ENCODE measurements at places on chromosomes 12 and 14.
A peak's percentile ranks its signal among the peaks of the same experiment; 100 is the strongest.

DNA sequence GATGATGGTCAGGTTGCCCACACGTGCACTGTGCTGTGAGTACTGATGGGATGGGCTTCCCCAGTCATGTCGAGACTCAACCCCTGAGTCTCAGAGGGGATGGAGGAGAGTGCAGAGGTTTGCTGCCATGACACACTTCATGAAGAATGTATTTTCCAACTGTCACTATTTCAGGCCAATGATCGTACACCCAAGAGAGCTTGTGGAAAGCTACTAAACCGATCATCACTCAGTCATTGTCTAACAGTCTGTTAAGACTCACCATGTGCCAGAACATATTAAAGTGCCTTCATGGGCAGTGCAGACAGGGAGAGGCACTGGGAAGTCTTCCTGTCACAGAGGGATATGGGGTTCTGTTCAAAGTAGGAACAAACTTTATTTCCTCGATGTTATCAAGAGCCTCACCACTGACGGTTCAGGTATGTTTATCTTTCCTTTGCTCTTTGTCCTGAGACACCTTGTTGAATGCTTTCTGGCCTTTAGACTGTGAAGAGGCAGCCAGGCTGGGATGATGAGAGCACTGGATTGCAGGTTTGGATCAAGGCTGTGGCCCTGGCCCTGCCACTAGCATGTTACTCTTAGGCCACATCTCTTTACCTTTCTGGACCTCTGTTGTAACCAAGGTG lies 41.6 kb upstream of the NTF3 start:
- DNase-seq, result no peak

GRCh38 chr14:76985540-76986230 lies 42.8 kb downstream of the IRF2BPL start:
- DNase-seq, result no peak

DNA sequence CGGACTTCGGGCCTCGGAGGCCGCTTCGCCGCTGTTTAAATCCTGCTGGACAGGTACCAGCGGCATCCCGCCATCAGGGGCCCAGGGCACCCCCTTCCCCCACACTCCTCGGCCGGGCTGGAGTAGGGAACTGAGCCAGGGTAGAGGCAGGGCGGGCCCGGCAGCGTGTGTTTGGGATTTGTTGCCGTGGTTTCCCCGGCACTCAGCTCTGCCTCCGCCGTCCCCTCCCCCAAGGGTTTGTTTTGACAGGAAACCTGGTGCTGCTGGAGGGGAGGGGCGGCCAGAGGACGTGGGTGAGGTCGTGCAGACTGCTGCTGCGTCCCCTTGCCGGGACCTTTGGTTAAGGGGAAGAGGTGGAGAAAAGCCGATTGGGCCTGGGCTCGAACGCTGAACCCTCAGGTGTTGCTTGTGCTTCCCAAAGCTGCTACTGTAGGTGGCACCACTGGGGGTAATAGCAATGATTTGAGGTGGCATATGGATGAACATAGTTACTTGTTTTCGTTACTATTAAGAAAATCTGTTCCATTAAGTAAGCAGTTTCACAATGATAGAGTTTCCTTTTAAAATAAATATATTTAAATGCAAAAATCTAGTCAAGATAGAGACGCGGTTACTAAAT lies 778 bp downstream of the TCP11L2 start:
- peak; percentile 90 for DNase-seq

GRCh38 chr12:111024205-111024801 lies 103.9 kb upstream of the MYL2 start:
- peak; percentile 84 for DNase-seq

- DNase-seq, result no peak
These were observed 17.4 kb upstream of the RNASE12 start for GRCh38 chr14:20608383-20609110.

DNA sequence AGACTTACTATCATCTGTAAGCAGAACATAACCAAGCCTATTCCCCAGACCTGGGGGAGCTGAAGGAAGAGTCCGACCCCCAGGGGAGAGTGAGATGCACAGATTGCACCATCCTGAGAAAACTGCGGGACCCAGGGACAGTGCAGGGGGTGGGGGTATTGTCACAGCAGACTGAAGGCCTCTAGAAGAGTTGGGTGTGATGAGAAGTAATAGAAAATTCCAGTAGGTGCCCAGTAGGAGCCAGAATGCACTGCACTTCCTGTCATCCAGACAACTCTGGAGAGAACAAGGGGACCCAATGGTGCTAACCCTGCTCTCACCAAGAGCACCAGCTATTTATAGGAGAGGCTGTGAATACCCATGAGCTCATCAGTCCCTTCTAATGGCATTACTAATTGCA lies 190.1 kb downstream of the BCL11B start:
- DNase-seq, result peak; percentile 2

DNA sequence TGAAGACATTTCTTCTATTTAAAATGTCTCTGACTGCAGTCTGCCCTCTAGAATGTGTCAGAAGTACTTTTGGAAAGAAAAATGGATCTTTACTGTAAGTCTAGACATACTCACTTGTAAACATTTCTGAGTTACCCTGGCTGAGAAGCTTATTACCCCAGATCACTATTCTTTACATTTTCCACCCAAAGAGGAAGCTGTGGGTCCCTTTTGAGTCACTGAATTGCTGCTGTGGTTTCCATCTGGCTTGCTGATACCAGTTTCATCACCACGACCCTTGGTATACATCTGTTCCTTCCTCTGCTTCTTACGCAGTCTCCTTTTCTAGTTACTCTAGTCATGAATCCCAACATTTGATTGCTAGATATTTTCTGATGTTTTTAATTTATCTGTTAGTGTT lies 20.2 kb upstream of the CLEC4D start:
- no peak for DNase-seq

DNA sequence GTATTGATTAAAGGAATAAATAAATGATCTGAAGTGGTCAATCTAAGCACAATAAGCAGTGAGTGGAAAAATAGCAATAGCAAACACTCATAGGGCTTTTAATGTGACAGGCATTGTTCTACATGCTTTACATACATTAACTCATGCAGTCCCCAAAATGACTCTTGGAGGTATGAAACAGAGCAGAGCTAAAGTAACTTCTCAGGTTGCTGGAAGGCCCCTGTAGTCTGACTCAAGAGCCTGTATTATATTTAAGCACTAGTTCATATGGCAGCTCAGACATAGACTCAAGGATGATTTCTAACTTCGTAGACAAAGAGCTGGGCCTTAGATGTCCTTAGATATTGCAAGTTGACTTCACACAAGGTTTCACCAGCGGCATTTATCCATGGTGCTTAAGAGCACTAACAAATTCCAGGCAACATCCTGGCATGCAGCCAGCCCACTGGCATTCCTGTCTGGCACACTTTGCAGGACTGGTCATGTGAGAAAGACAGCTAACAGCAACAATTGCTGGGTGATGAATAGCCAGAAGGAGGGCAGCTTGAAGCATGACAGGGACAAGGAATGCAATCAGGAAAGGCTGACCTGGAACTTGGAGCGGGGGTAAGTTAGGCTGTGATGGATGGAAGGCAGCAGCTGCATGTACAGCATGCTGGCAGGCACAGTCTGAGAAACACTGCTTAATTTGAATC lies 22.9 kb upstream of the KTN1 start:
- peak; percentile 38 for DNase-seq

- no peak for DNase-seq
These were observed 21.8 kb downstream of the GOLGA3 start for GRCh38 chr12:132806857-132807256.

DNA sequence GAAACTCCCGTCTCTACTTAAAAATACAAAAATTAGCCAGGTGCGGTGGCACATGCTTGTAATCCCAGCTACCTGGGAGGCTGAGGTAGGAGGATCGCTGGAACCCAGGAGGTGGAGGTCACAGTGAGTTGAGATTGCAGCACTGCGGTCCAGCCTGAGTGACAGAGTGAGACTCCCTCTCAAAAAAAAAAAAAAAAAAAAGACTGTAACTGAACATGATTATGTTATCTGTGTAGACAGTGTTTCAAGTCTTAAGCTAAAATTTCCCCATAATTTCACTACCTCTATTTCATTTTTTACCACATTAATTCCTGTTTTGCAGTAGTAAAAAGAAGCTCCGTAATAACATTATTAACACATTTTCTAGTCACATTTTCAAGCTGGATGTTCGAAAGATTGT lies 5.4 kb downstream of the PLBD1 start:
- DNase-seq, result no peak

DNA sequence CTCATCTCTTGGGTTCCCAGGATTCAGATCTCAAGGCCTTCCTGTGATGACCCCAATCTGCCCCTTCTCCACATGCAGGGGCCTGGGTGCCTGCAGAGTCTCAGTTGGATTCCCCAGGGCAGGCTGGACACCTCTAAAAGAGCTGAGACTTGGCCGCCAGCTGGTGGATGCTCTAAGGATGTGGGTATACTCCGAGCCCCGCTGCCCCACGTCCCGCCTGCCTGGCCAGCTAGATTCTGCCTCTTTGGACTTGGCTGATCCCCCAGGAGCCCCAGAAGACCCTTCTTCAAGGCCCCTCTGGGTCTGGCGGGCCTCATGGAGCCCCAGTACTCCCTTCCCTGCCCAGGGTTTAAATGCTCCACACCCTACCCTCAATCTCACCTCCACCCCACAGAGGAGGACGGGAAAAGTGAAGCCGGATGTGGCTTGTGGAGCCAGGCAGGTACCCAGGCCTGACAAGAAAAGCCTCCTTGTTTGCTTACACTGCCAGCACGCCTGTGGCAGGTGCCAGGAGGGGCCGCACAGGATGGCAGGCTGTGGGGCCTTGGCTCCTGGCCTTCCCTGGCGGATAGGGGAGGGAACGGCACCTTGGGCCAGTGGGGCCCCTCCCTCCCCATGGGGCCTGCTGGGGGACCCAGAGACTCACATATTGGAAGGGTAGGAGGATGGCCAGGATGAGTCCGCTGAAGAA lies 15.1 kb downstream of the FAIM2 start:
- no peak for DNase-seq

- DNase-seq, result no peak
These were observed 106.6 kb downstream of the NCOR2 start for GRCh38 chr12:124460771-124461170.

- peak; percentile 44 for DNase-seq
These were observed 28.8 kb downstream of the VPS37B start for GRCh38 chr12:122866950-122867607.

GRCh38 chr14:58368956-58369355 lies 26.8 kb upstream of the TOMM20L start:
- no peak for DNase-seq

GRCh38 chr12:123389560-123390351 lies 5.8 kb downstream of the KMT5A start:
- DNase-seq, result peak; percentile 75

- DNase-seq, result peak; percentile 92
These were observed 9.3 kb downstream of the PGF start for GRCh38 chr14:74945852-74946658.

DNA sequence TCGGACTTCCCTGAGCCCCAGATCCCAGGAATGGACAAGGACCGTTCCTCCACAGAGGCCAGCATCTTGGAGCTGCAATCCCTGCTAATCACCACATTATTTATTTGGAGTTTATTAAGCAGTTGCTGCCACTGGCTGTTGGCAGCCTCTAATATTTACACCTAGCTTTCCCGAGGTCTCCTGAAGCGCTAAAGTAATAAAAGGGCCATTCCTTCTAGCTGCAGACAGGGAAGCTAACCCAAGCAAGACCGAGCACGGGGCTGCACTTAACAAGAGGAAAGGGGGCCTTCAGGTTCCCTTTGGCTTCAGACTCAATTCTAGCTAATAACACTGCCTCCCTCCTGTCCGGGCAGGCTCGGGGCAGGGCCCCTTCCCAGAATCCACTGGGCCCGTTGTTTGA lies 63.7 kb downstream of the BCL11B start:
- no peak for DNase-seq

GRCh38 chr12:55687746-55688145 lies 20.0 kb downstream of the ITGA7 start:
- no peak for DNase-seq

DNA sequence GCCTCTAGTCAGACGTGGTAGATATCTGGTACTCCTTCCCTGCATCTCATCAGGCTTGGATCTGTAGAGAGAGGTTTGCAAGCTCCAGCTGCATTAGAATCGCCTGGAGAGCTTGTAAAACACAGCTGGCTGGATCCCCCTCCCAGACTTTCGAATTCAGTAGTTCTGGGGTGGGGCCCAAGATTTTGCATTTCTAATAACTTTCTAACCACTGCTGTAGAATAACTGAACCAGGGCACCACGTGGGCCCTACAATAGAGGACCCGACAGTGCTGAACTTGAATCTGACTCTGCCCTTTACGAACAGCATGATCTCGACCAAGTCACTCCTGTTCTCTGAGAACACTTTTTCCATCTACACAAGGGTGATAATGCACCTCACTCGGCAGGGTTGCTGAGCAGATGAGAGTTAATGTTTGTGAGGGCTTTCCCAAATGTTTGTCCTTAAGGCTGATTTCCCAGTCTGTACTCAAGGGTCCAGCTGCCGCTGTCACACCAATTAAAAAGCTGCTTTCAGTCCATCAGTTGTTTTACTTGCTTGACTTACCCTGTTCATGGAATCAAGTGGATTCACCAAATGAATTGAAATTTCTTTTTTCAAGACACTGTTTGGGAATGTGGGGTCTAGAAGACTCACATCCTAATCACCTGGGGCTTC lies 86.6 kb upstream of the SLC24A4 start:
- no peak for DNase-seq

- DNase-seq, result no peak
These were observed 20.7 kb downstream of the RBM19 start for GRCh38 chr12:113945174-113946173.

All from D341Med (cell line).